ENCODE measurements at places on chromosomes 16 and 17.

- no peak for DNase-seq
Observed at GRCh38 chr17:74104921-74105320, 98.6 kb upstream of the RPL38 start.

- DNase-seq = no peak
Observed at GRCh38 chr17:81429821-81430551, 34.7 kb downstream of the BAHCC1 start.

- no peak for DNase-seq
Observed at GRCh38 chr17:82237083-82237745, 8.4 kb downstream of the SLC16A3 start.

GRCh38 chr17:1720856-1721386 is 3.6 kb upstream of the WDR81 start:
- peak; percentile 42 for DNase-seq

DNA sequence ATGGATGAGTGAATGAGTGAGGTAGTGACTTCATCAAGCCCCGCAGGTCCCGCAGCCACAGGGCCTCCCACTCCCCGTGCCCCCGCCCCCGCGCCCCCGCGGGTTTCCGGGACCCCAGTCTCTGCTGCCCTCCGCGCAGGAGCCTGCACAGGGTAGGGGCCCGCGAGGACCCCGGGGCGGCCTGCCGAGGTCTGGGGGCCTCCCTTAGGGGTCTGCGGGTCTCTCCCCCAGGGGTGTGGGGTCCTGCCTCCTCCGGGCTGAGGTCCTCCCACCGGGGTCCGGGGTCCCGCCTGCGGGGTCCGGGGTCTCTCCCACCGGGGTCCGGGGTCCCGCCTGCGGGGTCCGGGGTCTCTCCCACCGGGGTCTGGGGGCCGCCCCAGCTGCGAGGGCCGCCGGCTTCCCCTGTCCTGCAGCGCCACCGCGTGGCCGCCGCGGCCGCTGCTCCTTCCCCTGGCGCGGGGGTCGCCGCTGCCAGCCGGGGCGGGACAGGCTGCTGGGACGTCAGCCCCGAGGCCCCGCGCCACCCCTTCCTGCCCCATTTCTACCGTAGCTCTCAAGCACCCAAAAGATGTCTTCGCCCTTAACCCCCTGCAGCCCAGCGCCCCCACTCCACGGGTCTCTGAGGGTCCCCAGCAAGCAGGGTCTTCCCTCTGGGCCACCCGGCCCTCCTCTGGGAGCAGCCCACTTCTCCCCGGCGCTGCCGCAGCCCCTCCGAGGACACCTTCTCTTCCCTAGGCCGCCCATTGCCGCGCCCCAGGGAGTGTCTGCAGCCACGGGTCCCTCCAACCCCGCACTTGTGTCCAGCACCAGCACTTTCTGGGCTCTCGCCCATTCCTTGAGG is 10.4 kb upstream of the CHMP6 start:
- no peak for DNase-seq

DNA sequence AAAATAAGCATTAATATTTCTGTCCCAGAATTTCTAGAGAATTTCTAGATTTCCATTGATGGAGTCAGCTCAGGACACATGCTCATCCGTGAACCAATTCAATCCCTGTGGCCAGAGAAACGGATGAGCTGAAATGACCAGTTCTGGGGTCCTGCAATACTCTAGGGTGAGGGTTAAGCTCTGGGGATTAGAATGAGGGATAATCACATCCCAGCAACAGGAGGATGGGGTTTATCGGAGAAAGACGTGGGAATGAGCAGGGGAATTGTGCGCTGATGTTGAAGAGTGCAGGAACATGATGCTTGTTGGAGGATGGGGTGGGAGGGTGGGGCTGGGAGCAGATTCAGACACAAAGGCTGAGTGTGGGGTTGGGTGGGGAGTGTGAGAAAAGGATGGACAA is 64.1 kb downstream of the SLC5A11 start:
- no peak for DNase-seq

DNA sequence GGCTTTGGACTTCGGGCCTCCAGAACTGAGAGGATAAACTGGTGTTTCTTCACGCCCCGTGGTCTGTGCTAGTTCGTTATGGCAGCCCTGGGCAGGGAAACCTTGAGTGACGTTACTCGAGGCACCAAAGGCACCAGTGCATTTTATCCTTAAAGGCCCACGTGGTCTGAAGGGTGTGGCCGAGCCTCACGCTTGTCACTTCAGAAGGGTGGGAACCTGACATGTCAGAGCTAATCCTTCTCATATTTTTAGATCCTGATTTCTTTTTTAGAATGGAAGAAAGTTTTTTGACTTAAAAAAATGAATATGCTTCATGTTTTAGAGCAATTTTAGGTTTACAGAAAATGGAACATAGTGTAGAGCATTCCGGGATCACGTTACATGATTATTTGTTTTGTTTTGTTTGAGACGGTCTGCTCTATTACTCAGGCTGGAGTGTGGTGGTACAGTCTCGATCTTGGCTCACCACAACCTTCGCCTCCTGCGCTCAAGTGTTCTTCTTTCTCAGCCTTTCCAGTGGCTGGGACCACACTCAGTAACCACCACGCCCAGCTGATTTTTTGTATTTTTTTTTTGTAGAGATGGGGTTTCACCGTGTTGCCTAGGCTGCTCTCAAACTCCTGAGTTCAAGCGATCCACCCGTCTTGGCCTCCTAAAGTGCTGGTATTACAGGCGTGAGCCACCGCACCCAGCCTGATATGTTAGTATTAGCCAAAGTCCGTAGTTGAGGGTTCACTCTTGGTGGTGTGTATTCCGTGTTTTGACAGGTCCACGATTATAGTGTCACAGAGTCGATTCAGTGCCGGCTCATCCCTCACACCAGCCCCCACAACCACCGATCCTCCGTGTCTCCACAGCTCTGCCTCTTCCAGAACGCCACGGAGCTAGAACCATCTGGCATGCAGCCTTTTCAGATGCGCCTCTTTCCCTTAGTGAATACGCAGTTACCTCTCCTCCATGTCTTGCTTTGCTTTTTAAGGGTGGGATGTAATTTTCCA is 47.9 kb downstream of the RAB11FIP3 start:
- DNase-seq = no peak

DNA sequence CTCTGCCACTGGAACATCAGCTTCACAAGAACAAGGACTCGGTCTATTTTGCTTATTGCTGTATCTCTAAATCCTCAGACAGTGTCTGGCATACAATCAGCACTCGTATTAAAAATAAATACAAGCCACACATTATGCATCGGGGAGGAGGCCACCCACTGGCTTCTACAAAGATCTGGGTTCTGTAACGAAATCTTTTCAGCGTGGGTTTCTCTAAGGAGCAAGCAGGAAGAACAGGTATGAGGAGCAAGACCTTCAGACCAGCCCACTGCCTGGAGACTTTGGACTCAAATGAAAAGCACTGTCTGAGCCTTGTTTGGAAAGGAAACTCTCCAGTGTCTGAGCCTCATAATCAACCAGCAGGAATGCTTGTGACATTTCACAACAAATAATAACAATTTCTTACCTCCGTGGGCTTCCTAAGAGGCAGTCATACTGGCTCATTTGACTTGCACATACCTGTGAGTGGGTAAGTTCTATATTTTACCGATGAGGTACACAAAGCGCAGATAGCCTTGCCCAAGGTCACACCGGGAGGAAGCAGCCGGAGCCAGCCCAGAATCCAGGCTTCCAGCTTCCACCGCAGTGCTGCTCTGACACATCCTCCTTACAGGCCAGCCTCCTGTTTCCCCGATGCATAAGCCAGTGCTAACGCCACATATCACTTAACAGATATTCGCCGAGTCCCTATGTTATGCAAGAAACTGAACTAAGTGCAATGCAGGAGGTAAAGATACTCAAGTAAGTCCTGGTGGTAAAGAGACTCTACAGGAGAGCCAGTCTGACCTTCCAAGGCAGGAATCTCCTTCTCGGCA is 118.6 kb upstream of the TNRC6C start:
- no peak for DNase-seq

- no peak for DNase-seq
Observed at GRCh38 chr17:32596628-32597027, 109.8 kb downstream of the CDK5R1 start.

GRCh38 chr16:17921357-17921978 is 415.1 kb downstream of the NPIPA8 start:
- no peak for DNase-seq

GRCh38 chr16:31390504-31391041 is 2.6 kb upstream of the ITGAD start:
- DNase-seq = no peak

- no peak for DNase-seq
Observed at GRCh38 chr16:68090130-68090529, 5.0 kb downstream of the NFATC3 start.

DNA sequence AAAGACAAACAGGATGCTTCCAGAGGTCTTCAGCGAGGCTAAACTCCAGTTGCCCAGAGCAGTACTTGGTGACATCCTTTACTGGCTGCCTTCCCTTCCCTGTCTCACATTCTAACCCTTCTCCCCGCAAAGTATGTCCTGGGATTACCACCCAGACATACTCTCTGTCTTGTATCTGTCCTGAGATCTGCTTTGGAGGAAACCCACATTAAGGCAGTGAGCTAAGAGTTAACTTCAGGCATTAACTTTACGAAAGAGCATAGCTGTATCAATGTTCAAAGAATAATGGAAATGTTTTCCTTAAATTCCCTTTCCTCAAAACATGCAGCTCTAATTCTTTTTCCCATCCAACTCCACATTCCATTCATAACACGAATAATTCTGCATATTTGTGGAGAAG is 385.2 kb downstream of the NPIPA8 start:
- no peak for DNase-seq

DNA sequence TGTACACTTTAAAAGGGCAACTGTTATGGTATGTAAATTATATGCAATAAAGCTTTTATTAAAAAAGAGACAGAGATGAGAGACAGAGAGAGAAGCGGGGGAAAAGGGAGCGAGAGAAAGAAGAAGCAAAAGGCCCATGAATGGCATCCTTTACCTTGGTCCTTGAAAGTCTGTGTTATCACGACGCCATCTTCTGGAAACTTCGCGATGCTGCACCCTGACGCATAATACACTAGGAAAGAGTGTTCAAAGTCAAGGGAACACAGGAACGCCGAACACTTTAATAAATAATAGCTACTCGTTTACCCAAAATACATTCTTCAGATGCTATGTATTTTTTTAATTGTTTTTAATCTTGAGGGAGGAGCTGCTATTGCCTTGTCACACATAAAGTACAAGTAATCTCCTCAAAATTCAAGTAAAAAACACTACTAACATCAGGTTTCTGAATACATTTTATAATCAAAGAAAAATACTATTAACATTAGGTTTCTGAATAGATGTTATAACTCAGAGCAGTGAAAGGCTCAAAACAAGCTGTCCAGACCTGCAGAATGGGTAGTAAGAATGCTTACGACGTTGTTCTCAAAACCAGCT is 23.0 kb upstream of the SLC38A8 start:
- DNase-seq = no peak

DNA sequence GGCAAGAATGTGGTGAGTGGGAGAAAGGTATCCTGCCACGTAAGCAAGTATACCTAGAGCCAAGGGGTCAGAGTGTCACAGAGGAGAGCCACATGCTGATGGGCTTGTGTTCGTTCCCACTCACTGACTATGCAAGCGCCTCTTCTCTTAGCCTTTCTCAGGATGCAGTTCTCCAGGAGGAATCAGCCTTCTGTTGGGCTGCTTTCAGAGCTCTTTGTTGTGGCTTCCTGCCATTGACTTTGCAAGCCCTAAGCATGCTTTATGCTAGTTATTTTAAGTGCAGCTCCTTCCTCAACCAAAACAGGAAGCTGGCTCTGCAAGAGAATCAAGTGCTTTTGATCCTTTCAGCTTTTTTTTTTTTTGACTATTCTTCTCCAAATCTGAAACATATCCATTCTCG is 66.6 kb downstream of the SIAH1 start:
- DNase-seq = no peak

DNA sequence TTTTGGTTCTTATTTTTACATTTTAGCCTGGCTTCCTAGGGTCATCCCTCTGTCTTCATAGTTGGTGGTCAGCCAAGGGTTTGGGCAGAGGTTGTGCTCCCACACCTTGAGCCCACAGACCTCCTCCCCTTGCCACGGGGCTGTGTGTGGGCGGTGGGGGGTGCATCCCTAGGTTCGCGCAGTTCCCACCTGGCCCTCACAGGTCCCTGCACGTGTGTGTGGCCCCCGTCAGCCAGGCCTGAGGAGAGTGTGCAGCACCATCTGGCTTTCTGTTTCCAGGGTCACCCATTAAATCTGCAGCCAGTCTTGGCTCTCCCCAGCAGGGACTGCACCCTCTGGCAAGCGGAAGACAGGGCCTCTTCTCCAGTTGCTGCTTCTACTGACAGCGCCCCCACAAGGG is 13.6 kb upstream of the OGFOD3 start:
- DNase-seq = no peak

- no peak for DNase-seq
Observed at GRCh38 chr17:42618442-42619150, 9.1 kb downstream of the TUBG1 start.

GRCh38 chr17:13160790-13161189 is 143.0 kb upstream of the ELAC2 start:
- DNase-seq = no peak

GRCh38 chr17:7352910-7353635 is 1.1 kb downstream of the KCTD11 start:
- no peak for DNase-seq

DNA sequence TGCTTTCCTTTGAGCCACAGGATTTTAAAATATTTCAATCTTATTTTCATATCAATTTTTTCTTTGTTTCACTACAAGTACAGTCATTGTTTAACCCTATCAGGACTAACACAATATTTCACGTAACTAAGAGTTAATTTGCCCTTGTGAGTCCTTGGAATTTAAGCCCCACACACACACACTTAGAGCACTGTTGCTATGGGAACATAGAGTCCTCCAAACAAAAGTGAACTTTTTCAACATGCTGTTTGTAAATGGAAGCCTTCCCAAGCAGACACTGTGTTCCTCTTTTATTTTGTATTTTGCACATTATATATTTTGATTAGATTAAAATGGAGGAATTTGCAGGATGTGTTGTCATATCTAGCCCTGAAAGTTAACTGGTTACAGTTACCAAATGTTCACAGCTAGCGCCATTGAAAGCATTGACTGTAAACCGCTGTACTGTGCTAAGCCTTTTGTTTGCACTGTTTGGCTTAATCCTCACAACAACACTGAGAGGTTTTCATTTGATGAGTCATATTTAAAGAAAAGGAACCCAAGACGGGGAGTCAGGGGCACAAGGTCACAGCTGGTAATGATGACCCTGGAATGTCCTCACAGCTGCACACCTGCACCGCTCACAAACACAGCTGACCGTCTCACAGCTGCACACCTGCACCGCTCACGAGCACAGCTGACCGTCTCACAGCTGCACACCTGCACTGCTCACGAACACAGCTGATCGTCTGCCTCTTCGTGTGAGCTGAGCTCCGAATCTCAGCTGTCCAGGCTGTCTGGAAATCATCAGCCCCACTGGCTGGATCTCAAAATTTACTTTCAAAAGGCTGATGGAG is 6.3 kb downstream of the HSBP1 start:
- no peak for DNase-seq

Measured in stimulated activated CD8-positive, alpha-beta memory T cell treated with anti-CD3 and anti-CD28 coated beads, Interleukin-2, amount 100 ng/mL, for 1 hour (primary cell).